Naive thymus-derived CD8-positive, alpha-beta T cell (primary cell): ENCODE measurements at places on chromosomes 11 and 22.

DNA sequence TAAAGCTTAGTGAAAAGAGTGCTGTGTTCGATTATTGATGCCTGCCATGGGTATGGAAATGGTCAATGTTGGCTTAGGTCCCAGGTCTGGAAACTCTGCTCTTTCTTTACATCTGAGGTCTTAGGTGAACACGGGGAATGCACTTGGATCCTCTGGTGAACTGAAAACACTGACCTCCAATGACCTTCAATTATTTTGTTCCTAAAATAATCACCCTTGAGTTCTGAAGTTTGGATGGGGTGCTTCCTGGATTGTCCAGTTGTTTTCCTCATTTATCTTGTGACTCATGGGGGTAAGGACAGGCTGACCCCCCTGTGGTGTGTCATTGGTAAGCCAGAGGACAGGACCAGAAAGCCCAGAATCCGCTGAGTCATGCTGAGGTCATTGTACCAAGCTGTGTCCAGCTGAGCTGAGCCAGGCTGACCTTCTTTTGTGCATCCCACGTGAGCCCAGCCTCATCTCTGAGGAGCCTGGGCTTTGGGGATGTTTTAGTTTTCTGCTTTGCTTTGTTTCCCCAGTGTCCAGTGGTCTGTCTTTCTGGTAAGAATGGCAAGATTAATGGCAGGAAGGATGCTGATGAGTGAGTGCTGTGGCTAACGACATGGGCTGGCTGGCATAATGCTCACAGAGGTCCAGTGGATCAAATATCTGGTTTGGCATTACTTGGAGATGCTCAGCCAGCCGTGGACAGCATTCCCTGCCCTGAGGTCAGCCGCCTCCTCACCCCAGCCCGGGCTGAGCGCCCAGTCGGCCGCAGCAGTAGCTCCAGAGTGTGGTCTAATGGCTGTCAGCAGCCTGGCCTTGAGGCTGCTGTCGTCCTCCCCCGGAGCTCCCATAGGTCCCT is 35.6 kb downstream of the AMPD3 start:
- no peak for DNase-seq
- peak overlapping the region; percentile 71 for H3K27ac ChIP-seq
- peaks cover 15% of the 10 kb centered on the region for H3K4me1 ChIP-seq

- no peaks in the 10 kb centered on the region for H3K4me1 ChIP-seq
- H3K27me3 ChIP-seq = peaks cover 18% of the 10 kb centered on the region
- H3K27ac ChIP-seq = no peak overlapping the region
Measured at GRCh38 chr11:121688055-121688491, 235.3 kb upstream of the SORL1-AS1 start.

DNA sequence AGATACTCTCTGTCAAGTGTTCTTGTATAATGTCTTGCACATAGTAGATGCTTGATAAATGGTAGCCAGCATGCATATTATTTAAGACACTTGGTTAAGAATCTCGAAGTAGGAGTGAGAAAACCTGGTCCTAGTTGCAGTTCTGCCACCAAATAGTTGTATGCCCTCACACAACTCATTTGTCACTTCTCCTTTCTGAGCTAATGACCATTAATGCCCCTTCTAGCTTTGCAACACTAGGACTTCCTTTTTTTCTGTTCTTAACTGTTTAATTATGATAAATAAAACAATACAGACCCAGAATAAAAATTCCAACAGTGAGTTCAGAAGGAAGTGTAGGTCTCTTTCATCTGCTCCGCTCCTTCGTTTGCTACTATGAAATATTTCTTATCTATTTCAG is 453.6 kb downstream of the TMEM135 start:
- no peak for DNase-seq
- H3K4me1 ChIP-seq = no peaks in the 10 kb centered on the region
- no peaks in the 10 kb centered on the region for H3K36me3 ChIP-seq
- H3K27me3 ChIP-seq = peaks cover 1% of the 10 kb centered on the region
- H3K27ac ChIP-seq = no peak overlapping the region

- H3K4me3 ChIP-seq = no peak overlapping the region
- DNase-seq = no peak
- H3K27me3 ChIP-seq = peaks cover 11% of the 10 kb centered on the region
- no peaks in the 10 kb centered on the region for H3K4me1 ChIP-seq
- no peaks in the 10 kb centered on the region for H3K36me3 ChIP-seq
Measured at GRCh38 chr11:78660471-78660870, 85.8 kb upstream of the NARS2 start.

- no peak overlapping the region for H3K27ac ChIP-seq
- no peak overlapping the region for H3K4me3 ChIP-seq
- H3K4me1 ChIP-seq = no peaks in the 10 kb centered on the region
- H3K36me3 ChIP-seq = no peaks in the 10 kb centered on the region
Measured at GRCh38 chr11:102225689-102226568, 91.4 kb upstream of the BIRC3 start.
